ENCODE measurements at places on chromosomes 11 and 22.

- DNase-seq: no peak
These were observed 23.3 kb downstream of the PIWIL4 start for GRCh38 chr11:94590352-94591041.

DNA sequence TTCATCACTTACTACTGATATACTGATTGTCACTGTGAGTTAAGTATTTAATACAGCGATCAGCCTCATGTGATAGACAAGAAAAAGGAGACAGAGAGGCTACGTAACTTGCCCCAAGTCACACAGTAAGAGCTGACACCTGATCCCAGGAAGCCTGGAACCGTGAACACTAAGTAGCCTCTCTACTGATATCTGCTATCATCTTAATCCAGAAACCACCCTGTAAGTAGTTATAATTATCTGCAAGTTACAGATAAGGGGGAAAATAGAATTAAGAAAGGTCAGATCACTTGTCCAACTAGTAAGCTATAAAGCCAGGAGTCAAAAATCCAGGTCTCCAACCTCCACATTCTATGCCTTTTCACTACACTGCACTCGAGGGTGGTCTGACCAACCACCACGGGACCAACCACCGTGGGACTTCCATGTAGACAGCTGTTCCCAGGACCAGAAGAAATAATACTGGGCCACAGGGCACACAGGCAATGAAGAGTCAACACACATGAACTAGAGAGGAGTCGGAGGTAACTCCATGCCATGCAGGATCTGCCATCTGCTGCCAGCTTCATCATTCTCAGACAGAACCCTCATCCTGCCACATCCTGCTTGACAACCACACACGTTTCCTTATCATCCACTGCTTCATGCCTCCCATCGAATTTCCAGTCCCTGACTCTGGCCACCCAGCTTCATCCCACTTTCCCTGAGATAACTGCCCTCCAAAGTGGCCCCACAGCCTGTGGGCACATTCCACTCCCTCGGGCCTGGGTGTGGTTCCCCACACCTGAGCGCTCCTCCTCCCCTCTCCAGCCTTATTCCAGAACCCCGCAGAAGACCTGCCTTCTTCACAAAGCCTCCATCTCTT lies 58.6 kb downstream of the MICAL3 start:
- no peak for DNase-seq

- DNase-seq: no peak
These were observed 95.5 kb downstream of the SIK3 start for GRCh38 chr11:117002639-117003299.

DNA sequence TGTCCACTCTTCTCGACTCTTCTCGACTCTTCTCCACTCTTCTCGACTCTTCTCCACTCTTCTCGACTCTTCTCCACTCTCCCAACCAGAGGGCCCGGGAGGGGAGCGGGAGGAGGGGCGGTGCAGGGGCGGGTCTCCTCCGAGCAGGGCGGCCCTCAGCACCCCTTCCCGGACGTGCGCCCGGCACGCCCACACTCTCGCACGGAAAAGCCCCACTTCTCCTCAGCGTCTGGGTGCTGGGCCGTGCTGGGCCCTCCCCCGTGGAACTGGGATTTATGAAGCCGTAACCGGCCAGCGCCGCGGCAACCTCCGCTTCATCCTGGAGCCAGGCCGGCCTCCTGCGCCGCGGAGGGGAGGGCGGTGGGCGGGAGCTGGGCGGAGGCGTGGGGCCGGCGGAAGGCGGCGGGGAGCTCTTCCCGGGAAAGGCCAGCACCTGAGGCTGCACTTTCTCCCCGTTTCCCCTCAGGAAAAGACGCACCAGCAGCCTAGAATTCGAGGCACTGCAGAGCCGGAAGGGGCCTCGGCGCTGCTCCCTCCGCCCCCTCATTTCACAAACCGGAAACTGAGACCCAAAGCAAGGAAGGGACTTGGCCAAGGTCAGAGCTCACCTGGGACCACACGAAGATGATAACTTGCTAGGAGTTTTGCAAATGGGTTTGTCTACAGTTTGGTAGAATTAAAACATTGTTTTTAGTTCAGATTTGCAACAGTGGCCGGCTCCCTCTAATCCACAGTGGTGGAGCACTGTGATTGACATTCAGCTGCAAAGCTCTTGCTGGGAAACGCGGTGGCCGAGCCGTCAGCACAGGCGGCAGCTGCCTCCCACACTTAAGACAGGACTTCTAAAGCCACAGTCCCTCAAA lies 31.6 kb upstream of the JAM3 start:
- no peak for DNase-seq

DNA sequence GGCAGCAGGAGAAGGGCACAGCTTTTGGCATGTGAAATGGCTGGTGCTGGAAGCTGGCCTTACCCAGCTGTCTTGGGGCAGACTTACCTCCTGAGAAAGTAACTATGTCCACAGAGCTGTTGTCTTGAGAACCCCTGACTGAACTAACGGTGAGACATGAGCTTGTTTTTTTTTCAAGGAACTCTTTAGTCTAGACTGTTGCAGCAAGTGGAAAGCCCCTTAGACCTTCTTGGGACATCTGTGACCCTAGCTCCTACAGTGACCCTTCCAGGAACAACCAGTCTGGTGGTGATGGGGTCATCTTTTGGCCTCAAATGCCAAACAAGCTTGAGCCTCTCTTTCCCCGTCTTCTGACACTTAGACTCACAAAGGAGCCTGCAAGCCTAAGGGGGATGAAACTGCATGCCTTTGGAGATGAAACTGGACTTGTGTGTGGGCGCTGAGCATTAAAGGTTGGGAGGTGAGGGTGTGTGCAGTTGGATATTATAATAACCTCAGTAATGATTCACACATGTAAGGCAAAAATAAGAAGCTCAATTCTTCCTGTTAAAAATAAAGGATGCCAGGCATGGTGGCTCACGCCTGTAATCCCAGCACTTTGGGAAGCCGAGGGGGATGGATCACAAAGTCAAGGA lies 35.4 kb downstream of the SDHD start:
- no peak for DNase-seq

DNA sequence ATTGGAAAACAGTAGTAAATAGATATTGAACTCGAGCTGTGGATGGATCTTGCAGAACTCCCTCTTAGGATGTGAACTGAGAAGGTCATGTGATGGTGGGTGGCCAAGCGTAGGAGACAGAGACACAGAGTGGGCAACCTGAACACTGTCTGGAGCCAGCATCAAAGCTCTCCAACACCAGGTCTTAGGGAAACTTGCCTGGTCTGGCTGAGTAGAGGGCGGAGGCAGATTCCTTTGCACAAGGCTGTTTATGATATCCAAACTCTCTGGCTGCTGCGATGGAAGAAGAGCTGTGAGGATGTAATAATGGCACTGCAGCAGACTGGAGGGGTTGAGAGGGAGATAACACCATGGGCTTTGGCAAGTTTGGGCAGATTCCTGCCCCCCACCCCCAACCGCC lies 10.1 kb downstream of the NAV2 start:
- no peak for DNase-seq

GRCh38 chr11:61769946-61770683 lies 17.7 kb downstream of the MYRF start:
- DNase-seq: no peak

- DNase-seq: no peak
These were observed 67.5 kb downstream of the LHFPL7 start for GRCh38 chr22:24878969-24879368.
